ENCODE measurements at places on chromosomes 2 and 18.

- no peak for DNase-seq
Observed at GRCh38 chr2:186977433-186978045, 128.6 kb upstream of the ZSWIM2 start.

DNA sequence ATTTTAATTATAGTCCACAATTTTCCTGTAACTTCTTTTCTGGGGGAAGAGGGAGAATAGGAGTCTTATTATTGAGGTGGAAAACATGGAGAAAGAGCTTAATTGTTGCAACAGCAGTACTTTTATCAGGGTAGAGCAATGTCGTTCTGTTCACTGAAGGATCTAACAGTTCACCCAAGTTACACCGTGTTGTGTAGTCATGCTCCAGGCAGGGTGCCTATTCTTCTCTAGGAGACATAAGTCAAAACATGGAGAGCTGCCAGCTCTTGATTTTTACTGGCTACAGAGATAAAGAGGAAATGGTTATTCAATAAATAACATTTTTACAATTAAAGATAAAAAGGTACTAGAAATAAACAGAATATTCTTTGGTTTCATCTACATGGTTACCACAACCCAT lies 594.3 kb upstream of the NETO1 start:
- no peak for DNase-seq

DNA sequence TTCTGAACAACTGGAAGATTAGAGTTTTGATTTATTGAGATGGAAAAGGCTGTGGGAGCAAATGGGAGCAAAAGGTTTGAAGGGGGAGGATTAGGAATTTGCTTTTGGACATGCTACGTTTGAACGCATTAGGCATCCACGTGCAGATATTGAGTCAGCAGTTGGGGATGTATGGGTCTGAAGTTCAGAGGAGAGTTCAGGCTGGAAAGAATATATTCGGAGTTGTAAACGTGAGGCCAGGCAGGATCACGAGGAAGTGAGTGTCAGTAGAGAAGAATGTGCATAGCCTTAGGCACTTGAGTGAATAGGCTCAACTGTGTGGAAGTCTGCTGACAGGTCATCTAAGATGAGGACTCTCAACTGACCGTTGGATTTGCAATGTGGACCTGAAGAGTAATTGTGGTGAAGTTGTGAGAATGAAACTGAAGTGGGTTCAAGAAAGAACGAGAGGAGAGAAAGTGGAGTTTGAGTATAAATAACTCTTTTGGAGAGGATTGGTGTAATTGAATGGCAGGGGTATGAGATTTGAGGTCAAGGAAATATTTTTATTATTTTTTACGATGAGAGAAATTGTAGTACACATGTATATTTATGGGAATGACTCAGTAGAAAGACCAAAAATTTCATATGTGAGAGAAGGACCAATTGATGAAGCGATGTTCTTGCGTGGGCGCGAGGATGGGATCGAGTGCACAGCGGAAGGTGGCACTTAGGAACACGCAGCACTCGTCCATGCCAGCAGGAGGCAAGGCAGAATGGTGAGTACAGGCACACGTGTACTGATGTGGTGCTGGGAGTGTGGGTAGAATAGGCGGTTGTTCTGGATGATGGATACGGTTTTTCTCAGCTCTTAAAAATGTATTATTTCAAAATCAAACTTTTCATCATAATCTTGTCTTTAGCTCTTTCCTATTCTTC lies 40.5 kb upstream of the POLE4 start:
- no peak for DNase-seq

DNA sequence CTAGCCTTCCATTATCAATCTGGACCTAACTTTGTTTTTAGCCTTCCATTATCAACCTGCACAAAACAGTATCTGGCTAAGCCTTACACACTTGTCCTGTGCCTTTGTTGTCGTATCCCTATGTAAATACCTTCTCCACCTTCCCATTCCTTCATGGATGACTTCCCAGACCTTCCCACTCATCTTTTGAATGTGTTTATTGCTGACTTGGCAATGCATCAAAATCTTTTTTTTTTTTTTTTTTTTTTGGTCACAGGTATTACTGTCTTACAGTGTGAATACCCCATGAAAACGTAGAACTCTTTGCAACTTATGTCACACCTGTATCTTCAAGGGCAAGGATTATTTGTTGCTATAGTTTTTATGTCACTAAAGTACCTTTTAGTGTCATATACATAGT lies 25.7 kb downstream of the RPE start:
- no peak for DNase-seq

- DNase-seq: no peak
Observed at GRCh38 chr18:13745696-13746095, 19.2 kb downstream of the RNMT start.

Data from immature natural killer cell (primary cell).